ENCODE measurements at places on chromosomes 6 and 20. TPM values are rescaled to one million over a fixed set of nuclear protein-coding genes. Genes with fewer than 3 reads are reported as not detected.

DNA sequence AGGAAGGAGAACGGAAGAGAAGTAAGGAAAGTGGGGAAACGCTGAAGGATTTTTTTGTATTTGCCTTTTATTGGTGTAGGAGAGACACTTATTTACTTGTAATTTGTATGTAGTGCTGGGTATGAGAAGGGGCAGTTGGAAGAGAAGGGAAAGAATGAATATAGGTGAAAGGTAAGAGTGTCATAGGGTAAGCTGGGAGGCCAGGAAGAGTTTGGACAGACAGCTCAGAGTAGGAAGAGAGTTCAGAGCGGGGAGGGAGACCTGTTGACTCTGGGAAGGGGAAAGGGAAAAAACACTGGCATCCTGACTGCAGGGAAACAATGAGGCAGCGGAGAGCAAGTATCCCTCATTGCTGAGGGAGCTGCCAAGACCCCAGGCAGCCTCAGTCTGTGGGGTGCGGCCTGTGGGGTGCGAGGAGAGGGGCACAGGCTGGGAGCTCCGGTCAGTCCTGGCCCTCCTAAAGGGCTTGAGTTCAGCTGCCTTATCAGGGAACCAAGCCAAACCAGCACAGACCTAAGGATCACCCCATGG, 3.1 kb downstream of the TRAF3IP2 start:
- peaks cover 36% of the 10 kb centered on the region for H3K4me1 ChIP-seq
- no peak overlapping the region for H3K27ac ChIP-seq
- H3K36me3 ChIP-seq, result no peaks in the 10 kb centered on the region

GRCh38 chr20:12936020-12936419, 72.8 kb upstream of the SPTLC3 start:
- no peak overlapping the region for H3K27ac ChIP-seq
- no peaks in the 10 kb centered on the region for H3K27me3 ChIP-seq
- H3K4me3 ChIP-seq, result no peak overlapping the region
- H3K4me1 ChIP-seq, result no peaks in the 10 kb centered on the region
- DNase-seq, result no peak

- H3K4me1 ChIP-seq, result no peaks in the 10 kb centered on the region
- DNase-seq, result no peak
- no peaks in the 10 kb centered on the region for H3K36me3 ChIP-seq
- H3K27me3 ChIP-seq, result no peaks in the 10 kb centered on the region
Measured at GRCh38 chr20:41011551-41012067, 17.0 kb upstream of the TOP1 start.

DNA sequence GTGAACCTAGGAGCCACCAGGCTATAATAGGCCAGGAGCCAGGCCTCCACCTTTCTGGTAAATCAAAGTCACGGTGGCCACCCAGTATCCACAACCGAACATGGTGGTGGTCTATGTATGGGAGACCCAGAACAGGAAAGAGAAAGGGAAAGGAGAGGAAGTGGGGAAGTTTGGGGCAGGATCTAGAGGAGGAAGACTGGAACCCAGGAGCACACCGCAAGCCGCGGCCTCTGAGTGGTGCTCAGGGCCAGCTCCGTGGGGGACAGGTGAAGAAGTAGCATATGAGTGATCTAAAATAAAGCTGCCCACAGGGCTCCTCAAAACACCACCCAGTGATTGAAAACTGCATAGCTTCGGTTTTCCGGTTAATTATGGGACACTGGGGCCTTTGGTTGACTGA, 214.8 kb downstream of the ZDHHC14 start:
- H3K27ac ChIP-seq, result no peak overlapping the region
- H3K4me1 ChIP-seq, result peaks cover 9% of the 10 kb centered on the region
- H3K27me3 ChIP-seq, result no peaks in the 10 kb centered on the region

DNA sequence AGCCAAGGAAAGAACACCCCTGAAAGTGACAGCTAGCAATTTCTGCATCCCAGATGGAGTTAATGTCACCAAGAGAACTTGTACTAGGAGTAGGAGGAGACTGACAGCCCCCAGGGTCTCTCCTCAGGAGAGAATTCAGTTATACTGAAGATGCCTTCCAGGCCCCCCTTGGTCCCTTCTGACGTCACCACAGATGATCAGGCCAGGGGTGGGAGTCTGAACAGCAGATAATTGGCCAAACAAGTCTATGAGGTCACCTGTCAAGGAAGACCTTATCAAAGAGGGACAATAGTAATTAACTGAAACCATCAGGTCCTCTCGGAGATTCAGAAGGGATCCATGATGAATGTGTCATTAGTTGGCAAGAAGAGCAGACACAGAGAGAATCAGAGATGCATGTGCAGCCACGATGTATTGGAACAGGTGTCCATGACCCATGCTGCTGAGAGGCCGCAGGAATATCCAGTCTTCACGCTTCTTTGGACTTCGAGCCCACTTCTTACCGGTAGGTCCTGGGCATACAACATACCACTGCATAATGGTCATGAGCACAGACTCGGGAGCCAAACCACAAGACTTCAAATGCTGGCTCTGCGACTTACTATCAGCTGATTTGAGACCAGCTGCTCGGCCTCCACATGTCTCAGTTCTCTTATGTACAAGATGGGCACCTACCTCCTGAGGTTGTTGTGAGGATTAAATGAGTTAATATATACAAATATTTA, 10.2 kb downstream of the TRIM10 start:
- peaks cover 13% of the 10 kb centered on the region for H3K27me3 ChIP-seq
- no peak for DNase-seq
- H3K4me1 ChIP-seq, result no peaks in the 10 kb centered on the region
- no peak overlapping the region for H3K4me3 ChIP-seq
- no peak overlapping the region for H3K27ac ChIP-seq
- no peaks in the 10 kb centered on the region for H3K36me3 ChIP-seq

GRCh38 chr6:125749865-125750691, 646 bp downstream of the HEY2 start:
- H3K27ac ChIP-seq, result no peak overlapping the region
- H3K4me1 ChIP-seq, result peaks cover 30% of the 10 kb centered on the region
- H3K36me3 ChIP-seq, result no peaks in the 10 kb centered on the region
- H3K27me3 ChIP-seq, result peaks cover 81% of the 10 kb centered on the region

DNA sequence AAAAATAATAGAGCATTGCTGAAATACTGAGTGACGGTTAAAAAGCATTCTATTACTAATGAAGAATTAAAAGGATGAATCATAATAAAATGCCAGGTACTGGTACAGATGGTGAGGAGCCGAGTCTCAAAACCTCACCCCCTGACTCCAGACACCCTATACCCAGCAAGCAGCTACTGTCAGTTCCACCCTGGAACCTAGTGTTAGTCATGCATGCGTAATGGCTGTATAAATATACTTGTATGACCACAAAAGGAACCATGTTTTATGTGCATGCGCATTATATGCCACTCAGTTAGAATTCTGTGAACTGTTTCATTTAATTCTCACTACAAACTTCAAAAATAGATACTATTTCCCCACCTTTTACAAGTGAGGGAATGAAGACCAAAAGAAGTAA, 568.7 kb upstream of the RNF217 start:
- no peaks in the 10 kb centered on the region for H3K36me3 ChIP-seq
- H3K4me3 ChIP-seq, result no peak overlapping the region
- no peak for DNase-seq
- H3K27me3 ChIP-seq, result no peaks in the 10 kb centered on the region

DNA sequence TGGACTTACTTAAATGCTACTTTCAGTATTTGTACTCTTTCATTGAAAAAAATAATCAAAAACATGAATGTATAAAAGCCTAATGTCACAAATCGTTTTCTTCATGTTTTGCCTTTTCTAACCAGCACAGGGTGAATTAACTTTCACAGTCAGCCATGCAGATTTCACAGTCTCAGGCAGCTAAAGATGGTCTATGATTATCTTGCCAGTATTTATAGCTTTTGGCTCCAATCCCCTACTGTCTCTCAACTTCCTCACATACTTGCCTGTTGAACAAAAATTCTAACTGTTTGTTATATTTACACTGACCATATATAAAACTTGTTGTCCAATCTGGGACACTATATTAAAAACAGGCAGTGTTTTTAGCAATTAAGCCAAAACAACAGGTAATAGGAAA, 358.2 kb downstream of the ARHGAP18 start:
- H3K36me3 ChIP-seq, result no peaks in the 10 kb centered on the region
- no peak overlapping the region for H3K4me3 ChIP-seq
- H3K4me1 ChIP-seq, result no peaks in the 10 kb centered on the region
- DNase-seq, result no peak
- H3K27me3 ChIP-seq, result no peaks in the 10 kb centered on the region

- no peak overlapping the region for H3K27ac ChIP-seq
- DNase-seq, result no peak
- no peaks in the 10 kb centered on the region for H3K27me3 ChIP-seq
- H3K4me3 ChIP-seq, result no peak overlapping the region
- no peaks in the 10 kb centered on the region for H3K4me1 ChIP-seq
- H3K36me3 ChIP-seq, result no peaks in the 10 kb centered on the region
Measured at GRCh38 chr6:135358985-135359384, 138.6 kb downstream of the AHI1 start.

DNA sequence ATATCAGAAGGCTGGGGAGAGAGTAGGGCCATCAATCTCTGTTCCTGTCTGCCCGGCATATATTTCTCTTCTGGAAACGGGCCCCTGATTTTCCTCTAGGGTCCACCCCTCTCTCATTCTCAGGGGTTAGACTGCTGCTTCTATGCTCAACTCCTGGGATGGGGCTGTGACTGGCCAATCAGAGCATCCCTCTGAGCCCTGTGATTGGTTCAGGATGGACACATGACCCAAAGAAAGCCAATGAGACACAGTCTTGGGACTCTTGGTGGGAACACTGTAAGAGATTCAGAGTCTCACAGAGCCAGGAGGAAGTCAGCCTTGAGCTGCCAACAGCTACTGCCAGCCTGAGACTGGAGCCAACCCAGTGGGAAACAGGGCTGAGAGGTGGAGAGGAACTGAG, 31.0 kb upstream of the KCNB1 start:
- H3K27ac ChIP-seq, result no peak overlapping the region
- no peak for DNase-seq
- peaks cover 4% of the 10 kb centered on the region for H3K4me1 ChIP-seq
- no peaks in the 10 kb centered on the region for H3K27me3 ChIP-seq

DNA sequence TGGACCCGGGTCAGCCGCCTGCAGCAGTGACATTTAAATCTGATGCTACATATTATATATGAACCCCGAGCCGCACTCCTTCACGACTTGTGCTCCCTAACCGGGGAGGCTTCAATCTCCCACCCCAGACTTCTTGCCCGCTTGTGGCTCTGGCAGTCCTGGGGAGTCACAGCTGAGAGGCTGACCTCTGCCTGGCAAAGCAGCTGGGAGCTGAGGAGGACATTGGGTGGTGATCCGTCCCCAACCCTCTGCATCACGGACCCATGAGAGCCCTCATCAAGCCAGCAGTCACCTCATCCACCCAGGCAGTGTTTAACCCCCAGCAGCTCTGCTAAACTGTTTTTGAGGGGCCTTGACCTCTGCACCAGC, 33.7 kb upstream of the CDH22 start:
- no peak overlapping the region for H3K4me3 ChIP-seq
- no peak for DNase-seq
- peaks cover 29% of the 10 kb centered on the region for H3K4me1 ChIP-seq

DNA sequence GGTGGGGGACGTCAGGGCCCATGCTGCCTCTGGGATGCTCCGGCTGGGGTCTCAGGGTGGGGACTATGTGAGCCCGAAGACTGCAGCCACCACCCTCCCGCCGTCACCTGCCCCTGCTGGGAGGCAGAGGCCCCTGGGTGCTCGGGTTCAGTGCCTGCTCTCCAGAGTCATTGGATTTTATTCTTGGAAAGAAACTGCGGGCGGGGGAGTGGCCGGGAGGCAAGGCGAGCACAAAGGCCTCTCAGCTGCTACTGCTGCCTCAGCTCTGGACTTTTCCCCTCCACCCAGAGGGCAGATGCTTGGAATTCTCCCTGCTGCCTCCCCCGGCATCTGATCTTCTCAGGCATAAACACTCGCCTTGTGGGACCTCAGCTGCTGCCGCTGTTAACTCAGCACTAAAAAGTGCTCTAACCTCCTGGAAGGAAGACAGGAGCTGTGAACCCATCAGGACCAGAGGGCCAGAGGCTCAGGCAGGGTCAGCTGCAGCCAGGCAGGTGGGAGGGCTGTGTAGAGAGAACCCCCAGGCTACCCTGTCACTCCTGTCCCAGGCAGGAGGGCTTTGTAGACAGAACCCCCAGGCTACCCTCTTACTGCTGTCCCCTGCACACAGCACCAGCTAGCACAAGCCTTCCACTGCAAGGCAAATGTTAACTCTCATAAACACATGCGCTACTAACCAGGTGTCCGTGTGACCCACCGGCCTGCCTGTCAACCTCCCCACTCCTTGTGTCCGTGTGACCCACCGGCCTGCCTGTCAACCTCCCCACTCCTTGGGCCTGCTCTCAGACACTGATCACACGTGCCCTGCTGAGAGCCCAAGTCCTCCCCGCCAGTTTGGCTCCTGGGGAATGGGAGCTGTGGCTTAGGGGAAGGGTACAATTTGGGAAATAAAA, 9.4 kb upstream of the FRMD1 start:
- H3K36me3 ChIP-seq, result no peaks in the 10 kb centered on the region
- no peak overlapping the region for H3K4me3 ChIP-seq
- peak; percentile 85 for DNase-seq
- peaks cover 38% of the 10 kb centered on the region for H3K4me1 ChIP-seq
- no peaks in the 10 kb centered on the region for H3K27me3 ChIP-seq
- peak overlapping the region; percentile 59 for H3K27ac ChIP-seq

Gene CST4
- total RNA-seq, result not detected

Gene LY6G5C
- not detected for total RNA-seq

Gene DNAH8
- 0.09 TPM for total RNA-seq

Gene NTSR1
- total RNA-seq, result 0.12 TPM

Gene CALHM6
- total RNA-seq, result not detected

Gene CST2
- not detected for total RNA-seq

Gene DAAM2
- 2.1 TPM for total RNA-seq

Gene NUS1
- 33.4 TPM for total RNA-seq

Gene IL17F
- total RNA-seq, result not detected

Gene SNAP25
- total RNA-seq, result not detected

Data from neural progenitor cell (in vitro differentiated cells).